ENCODE measurements at places on chromosomes 5 and 9.

DNA sequence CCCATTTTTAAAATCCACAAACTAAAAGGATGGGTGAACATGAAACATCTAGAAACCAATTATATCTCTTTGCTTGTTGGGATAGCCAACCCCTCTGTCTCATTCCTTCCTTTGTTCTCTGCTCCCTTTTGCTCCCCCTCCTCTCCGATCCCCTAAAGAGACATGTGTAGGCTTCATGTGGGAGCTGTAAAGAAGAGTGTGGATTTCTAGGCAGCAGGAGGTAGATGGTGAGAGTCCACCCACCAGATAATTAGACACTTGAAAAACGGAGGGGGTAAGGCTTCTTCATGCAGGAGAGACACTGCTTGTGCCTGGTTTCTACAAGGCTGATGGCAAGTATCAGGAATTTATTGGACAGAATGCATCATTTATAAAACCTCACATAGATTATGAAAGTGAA lies 27.3 kb upstream of the CFAP157 start:
- DNase-seq: no peak

- DNase-seq: no peak
Observed at GRCh38 chr9:127899128-127899943, at the start of gene ST6GALNAC6. TSS of gene ST6GALNAC6 (minus strand) at chr9:127899603. CDS start at chr9:127897981, 1,622 bp downstream.

DNA sequence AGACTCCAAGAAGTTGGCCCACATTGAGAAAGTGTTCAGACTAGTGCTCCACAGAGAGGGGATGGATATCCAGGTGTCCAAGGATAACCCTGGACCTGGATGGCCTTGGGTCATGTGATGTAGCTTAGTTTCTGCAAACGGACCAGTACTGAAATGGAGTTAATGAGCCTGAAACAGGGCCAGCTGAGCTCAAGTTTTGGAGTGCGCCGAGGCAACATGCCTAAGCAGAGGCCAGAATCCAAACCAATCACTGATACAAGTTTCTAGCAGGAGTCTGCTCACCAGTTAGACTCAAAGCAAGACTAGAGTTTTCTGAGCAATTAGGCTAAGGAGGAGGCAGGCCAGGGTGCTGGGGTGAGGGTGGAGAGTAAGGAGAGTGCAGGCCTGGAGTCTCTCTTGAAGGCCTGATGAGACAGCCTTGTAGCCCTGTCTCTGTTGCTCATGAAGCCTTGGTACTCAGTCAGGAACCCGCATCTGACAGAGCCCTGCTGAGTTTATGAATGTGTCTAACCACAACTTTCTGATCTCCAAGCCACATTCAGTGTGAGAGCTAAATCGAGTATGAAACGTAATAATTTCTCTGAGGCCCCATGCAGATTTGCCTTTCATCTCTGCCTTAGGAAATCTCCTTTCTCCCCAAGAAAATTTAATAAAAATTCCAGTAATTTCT lies 68.9 kb upstream of the EQTN start:
- no peak for DNase-seq

DNA sequence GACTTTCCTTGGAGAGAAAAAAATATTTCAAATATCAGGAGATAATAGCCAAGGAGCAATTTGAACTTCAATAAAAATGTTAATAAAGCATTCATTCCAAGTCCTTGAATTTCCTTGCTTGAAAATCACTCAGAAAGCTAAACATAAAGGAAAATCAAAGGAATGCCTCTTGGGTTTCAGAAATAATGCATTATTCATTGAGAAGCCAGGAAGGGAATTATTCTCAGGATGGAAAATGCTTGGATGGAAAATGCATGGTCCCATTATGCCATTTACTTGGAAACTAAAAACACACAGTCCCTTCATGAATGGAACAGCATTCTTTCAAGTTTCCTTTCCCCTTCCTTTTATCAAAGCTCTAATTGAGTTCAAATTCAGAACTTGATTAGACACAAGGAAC lies 160.9 kb downstream of the LPAR1 start:
- DNase-seq: no peak
